ENCODE measurements at places on chromosomes 5 and 9.

- DNase-seq, result no peak
Observed at GRCh38 chr9:87853302-87853701, 29.4 kb upstream of the SPATA31E1 start.

- DNase-seq, result peak; percentile 19
Observed at GRCh38 chr9:87479801-87480201, 17.9 kb upstream of the DAPK1 start.

- DNase-seq, result no peak
Observed at GRCh38 chr9:3447143-3447542, 78.7 kb downstream of the RFX3 start.

DNA sequence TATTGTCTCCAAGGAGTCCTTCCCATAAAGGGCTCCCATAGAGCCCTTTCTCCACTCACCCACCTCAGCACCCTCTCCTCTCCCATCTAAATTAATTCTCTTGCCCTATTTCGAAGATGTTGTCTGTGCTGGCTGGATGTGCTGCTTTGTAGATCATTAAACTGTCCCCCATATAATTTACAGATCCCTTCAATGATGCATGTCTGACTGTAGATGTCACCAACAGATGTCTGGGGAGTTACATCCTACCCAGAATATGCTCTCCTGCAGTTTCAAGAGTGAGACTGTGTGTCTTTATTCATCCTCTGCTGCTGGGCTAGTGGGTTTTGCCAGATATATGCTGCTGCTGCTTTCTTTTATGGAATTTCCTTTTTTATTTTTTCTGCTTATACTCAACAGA lies 351.2 kb downstream of the MLLT3 start:
- no peak for DNase-seq

DNA sequence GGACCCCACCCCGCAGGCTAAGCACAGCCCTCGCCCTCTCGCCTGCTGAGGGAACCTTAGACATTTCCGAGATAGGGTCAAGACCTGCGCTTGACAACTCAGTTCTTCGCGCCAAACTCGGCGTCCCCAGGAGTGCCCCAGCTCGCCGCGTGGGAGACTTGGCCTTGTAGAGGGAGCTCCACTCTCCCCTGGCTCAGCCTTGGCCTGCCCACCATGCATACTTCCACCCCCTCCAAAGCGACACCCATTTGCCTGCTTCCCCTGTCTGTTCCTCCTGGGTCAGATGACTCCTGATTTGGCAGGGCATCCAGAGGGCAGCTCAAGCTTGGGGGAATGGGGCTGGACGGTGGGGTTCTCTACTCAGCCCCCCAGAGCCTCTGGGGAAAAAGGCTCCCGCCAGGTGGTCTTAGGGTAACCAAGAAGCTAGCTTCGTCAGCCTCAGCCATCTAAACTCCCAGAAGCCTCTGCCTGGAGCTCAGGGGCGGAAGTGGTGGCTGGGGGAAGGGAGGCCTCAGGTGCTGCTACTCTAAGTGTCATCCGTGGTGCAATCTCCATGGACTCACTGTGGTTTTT lies 560 bp downstream of the DOCK2 start:
- DNase-seq, result peak; percentile 56

- DNase-seq, result no peak
Observed at GRCh38 chr5:149770236-149770635, 40.1 kb downstream of the PPARGC1B start.

- no peak for DNase-seq
Observed at GRCh38 chr5:172834415-172835289, 601 bp downstream of the ERGIC1 start.

DNA sequence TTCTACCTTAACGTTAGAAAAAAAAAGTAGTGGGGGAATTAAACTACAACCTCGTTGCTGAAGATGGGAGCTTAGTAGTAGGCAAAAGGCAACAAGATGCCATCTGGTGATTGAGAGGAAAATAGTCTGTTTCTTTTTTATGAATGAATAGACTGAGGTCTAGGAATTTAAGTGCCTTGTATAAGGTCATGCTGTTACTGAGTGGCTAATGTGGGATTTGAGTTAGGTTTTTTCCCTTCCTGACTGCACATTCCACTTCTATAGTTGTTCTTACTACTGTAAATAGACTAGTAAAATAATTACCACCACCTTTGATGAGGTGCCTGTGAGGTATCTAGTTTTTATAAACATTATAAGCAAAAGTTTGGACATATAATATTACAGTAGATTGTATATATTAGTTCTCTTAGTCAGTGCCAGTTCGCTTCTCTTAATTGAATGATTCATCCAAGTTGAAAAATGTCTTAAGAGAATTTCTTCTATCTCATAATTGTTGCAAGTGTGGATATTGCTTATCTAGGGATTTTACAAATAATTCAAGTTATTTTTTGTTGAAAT lies 19.1 kb downstream of the FSD1L start:
- no peak for DNase-seq

- no peak for DNase-seq
Observed at GRCh38 chr9:38339087-38339486, 53.4 kb upstream of the ALDH1B1 start.

DNA sequence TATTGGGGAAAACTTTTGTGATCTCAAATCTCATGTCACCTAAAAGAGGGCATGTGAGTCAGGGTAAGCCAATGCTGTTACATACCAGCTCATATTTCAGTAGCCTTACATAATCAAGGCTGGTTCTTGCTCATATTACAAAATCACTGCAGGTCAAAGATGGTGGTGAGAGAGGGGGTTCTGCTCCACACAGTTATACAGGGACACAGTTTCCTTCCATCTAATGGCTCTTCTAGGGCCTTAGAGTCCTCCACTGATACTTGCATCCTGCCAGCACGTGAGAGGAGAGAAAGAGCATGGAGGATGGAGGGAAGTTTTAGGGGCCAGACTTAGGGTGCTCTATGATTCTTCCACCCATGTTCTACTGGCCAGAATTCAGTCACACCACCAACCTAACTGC lies 130.0 kb downstream of the LIFR start:
- no peak for DNase-seq

GRCh38 chr9:111645806-111646205 lies 14.7 kb downstream of the DNAJC25 start:
- DNase-seq, result no peak

GRCh38 chr5:112480501-112480900 lies 61.4 kb upstream of the EPB41L4A start:
- no peak for DNase-seq

- no peak for DNase-seq
Observed at GRCh38 chr5:135170500-135170899, 136.5 kb upstream of the PITX1 start.

- DNase-seq, result peak; percentile 37
Observed at GRCh38 chr9:97983589-97984187, 547 bp downstream of the ANP32B start.

DNA sequence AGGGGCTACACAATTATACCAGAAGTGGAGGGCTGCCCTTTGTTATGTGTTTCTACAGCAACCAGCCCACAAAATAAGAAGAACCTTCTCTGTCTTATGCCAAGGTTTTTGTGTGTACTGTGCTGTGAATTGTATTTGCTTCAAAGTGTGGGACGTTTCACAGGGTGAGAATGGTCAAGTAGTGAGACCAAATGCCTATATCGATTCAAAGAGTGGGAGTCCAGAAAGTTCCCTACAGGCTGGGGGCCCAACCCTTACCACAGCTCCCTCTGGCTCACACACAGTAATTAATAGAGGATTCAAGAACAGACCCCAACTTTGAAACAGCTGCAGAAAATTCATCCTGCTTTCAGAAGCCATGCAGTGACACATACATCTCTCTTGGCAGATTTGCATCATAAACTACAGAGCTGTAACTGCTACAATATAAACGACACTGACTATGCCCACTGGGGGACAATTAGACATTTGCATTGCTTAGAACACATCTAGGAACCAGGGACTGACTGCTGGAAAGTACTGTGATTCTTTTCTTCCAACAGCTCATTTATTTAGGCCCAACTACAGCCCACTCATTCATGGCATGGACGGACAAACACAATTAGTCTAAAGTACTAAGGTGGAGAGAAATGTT lies 12.8 kb downstream of the ENC1 start:
- no peak for DNase-seq

DNA sequence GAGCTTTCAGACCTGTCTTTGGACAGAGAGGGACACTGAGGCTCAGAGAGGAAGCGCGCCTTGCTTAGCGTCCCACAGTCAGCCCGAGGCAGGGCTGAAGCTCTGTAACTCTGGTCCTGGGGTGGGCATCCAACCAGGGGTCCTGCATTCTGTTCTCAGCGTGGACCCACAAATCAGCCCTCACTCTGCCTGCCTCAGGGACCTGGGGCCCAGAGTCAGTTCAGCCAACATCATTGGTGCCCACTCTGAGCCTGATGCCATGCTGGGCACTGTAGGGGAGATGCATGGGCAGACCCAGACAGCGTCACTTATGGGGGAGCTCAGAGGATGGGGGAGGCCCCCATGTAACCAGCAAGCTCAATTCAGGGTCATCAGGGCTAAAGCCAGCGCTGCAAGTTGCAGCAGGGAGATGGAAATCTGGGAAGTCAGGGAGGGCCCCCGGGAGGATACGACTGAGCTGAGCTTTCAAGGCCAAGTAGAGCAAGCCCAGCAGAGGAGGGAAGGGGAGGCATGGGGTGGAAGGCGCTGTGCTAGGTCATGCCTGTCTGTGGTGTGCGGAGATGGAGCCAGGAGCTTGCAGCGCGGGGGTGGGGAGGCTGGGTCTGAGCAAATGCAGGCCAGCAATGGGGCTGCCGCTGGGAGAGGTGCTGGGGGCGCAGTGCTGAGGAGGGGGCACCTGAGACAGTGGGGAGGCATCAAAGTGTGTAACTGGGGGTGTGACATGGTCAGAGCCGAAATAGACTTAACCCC lies 21.1 kb downstream of the CORO2A start:
- no peak for DNase-seq

DNA sequence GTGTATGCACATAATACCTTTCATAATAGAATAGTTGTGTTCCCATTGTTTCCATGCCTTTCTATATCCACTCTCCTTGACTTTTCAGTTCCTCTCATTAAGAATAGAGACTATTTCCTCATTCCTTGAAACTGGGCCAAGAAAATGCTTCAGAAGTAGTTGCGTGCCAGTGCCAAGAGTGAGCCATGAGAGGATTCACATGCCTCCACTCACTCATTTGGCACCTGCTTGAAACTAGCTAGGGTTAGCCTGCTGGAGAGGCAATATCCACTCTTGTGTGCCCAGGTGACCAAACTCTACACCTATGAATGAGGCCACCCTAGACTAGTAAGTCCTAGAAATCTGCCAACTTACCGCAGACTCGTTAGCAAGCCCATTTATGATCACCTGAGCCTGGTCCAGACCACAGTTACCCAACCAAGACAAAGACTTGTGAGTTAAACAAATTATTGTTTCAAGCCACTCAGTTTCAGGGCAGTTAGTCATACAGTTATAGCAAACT lies 276.3 kb downstream of the EPB41L4A start:
- no peak for DNase-seq

DNA sequence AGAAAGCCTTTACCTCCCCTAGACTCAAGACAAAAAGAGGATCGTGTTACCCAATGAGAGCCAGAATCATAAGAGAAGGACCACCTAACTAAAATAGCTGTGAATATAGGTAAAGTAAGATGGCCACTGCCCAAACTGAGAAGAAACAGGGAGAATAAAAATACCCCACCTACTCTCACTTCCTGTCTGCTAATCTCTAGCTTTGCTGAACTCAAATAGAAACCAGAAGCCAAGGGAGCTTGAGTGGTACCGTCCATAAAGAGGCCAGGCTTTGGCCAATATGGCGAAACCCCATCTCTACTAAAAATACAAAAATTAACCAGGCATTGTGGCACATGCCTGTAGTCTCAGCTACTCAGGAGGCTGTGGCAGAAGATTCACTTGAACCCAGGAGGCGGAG lies 123.0 kb upstream of the FST start:
- no peak for DNase-seq

DNA sequence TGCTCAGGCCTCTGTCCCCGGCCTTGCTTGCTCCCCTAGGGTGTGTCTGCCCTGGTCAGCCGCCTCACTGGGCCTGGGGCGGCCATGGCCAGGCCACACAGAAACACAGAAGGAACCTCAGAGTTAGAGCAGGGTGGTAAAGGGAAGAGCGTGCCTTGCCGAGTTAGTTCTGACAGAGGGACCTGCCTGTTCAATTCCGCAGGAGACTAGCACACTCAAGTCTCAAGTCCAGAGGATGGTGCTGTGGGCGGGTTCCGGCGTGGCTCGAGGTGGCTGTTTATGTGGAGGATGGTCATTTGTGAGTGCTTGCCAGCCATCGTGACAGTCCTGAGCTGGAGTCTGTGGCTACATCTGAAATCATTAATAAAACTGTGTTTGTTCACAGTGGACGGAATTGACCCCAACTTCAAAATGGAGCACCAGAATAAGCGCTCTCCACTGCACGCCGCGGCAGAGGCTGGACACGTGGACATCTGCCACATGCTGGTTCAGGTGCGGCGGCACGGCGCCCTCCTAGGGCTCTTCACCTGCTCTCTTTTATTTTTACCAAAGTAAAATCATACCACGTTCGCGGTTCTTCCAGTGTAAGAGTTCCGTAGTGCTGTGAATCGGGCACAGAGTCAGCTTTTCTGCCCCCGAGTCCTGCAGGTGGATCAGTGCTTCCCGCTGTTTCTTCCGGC lies 95.5 kb upstream of the CACNA1B start:
- DNase-seq, result no peak

DNA sequence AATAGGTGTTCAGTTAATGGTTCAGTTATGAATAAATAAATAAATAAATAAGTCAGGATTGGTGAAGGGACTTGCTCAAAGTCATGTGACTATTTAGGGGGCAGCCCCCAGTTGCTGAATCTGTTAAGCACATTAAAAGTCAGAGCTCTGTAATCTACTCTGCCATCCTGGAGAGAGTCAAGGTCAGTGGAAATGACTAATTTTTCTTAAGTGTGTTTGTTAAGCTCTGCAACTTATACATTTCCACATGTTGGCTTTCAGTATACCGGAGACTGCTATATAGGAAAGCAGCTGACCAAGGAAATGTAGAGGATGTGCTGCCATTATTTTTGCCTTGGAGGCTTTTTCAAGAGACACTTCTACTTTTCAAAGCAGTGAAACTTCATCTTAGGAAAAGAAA lies 57.9 kb downstream of the KIAA1958 start:
- DNase-seq, result no peak

GRCh38 chr5:37532976-37533740 lies 154.0 kb downstream of the WDR70 start:
- DNase-seq, result no peak

GRCh38 chr5:51987239-51987638 lies 604.0 kb downstream of the ISL1 start:
- DNase-seq, result no peak

GRCh38 chr9:29830821-29831220 lies 2257.5 kb upstream of the C9orf72 start:
- DNase-seq, result no peak

GRCh38 chr5:9799606-9800005 lies 169.5 kb upstream of the TAS2R1 start:
- DNase-seq, result no peak

DNA sequence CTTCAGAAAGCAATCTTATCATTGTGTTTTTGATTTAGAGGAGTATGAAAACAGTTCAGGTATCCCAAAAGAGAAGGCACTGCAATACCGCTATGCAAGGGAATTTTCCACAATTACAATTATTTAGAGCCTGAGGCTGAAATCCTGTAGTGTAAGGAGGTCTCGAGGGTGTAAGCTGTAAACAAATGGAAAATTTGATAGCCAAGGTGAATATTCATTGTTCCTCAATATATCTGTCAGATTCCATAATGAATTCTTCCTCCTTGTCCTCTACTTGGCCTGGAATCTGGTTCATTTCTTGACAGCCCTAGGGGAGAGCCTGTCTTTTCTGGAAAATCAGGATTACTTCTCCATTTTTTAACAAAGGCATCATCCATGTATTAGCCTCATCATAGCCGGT lies 63.1 kb upstream of the SMARCA2 start:
- DNase-seq, result no peak

GRCh38 chr5:180238631-180239030 lies 29.6 kb upstream of the RASGEF1C start:
- no peak for DNase-seq

GRCh38 chr5:148913985-148914431 lies 87.6 kb downstream of the ADRB2 start:
- DNase-seq, result no peak

All from GM12891 (cell line).